ENCODE measurements at places on chromosomes 13 and 19.
A peak's percentile ranks its signal among the peaks of the same experiment; 100 is the strongest.

- DNase-seq = no peak
Measured at GRCh38 chr13:80668452-80668851, 327.5 kb upstream of the SPRY2 start.

DNA sequence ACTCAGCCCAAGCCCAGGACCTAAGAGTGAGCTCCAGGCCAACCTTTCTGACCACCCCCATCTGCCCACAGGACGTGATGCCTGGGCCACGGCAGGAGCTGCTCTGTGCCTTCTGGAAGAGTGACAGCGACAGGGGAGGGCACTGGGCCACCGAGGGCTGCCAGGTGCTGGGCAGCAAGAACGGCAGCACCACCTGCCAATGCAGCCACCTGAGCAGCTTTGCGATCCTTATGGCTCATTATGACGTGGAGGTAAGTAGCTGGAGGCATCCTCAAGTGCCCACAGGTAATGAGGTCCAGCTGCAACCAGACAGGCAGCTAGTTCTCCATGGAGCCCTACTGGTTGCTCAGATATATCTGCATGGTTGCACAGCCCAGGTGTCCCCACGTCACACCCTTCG lies 14.8 kb downstream of the DDX39A start:
- peak; percentile 41 for DNase-seq

GRCh38 chr13:45393941-45394570 lies 24.1 kb downstream of the SLC25A30 start:
- DNase-seq = no peak

- DNase-seq = no peak
Measured at GRCh38 chr13:29849071-29849631, 1.3 kb downstream of the UBL3 start.

- DNase-seq = no peak
Measured at GRCh38 chr19:35073941-35074340, 32.4 kb downstream of the HPN start.

- DNase-seq = no peak
Measured at GRCh38 chr19:9058905-9059667, 27.8 kb upstream of the OR1M1 start.

GRCh38 chr19:4391701-4392483 lies 8.5 kb downstream of the SH3GL1 start:
- no peak for DNase-seq

- no peak for DNase-seq
Measured at GRCh38 chr19:5951338-5951861, 26.5 kb downstream of the RANBP3 start.

DNA sequence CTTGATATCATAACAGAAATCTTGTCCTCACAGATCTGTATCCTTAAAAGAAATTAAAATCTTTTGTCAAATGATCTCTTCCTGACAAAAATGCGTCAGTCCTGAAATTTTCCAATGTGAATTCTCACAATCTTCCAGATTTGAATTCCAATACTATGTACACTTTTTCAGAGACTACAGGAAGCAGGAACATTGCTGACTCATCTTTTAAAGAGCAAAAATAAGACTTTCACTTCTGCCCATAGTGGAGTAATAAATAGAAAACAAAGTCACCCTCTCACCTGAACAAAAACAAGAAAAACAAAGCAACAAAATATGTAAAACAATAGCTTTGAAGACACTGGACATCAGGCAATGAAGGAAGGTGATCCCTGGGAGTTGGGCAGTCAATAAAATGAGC lies 167.0 kb upstream of the IPO5 start:
- DNase-seq = no peak

DNA sequence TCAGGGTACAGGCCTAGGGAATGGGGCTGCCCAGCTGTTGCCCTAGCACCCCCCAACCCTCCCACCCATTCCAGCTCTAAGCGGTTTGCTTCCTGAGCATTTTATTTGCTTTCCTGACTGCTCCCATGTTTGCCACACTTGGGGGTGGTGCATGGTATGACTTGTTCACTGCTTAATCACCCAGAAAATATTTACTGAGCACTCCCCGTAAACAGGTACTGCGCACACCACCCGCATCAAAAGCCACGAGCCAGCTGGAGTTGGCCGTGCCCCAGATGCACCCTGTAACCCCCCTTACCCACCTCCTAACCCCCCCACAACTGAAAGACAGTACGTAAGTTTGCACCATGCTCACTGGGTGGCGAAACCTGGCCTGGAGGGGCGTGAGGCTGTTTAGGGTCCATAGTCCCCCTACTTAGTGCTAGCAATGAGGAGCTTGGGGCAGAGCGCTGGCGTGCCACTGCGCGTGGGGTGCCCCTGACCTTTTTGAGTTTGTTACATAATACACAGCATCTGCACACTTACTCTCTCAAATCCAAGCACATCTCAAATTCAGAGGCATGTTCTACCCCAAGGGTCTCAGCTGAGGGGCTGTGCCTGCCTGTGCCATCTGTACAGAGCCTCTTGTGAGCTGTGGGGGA lies 29.8 kb downstream of the DPF1 start:
- no peak for DNase-seq

- DNase-seq = no peak
Measured at GRCh38 chr19:57437931-57438330, 2.8 kb downstream of the ZNF749 start.

GRCh38 chr13:30493658-30494381 lies 28.1 kb upstream of the HMGB1 start:
- DNase-seq = no peak

DNA sequence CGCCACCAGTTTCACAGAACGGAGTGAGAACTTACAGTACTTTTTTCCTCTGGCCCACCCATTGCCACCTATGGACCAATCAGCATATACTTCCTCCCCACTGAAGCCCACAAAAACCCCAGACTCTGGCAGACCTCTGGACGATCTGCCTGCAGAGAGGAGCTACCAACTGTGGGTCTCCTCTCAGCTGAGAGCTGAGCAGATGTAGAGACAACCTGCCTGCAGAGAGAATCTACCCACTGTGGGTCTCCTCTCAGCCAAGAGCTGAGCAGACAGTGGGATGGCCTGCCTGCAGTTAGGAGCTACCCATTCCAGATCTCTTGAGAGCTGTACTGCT lies 69.7 kb downstream of the PIBF1 start:
- no peak for DNase-seq

- DNase-seq = no peak
Measured at GRCh38 chr13:60590800-60591747, 194.1 kb downstream of the TDRD3 start.

- no peak for DNase-seq
Measured at GRCh38 chr13:110344320-110344719, 37.2 kb downstream of the COL4A2 start.

- DNase-seq = no peak
Measured at GRCh38 chr13:25281193-25281934, 5.9 kb downstream of the MTMR6 start.

DNA sequence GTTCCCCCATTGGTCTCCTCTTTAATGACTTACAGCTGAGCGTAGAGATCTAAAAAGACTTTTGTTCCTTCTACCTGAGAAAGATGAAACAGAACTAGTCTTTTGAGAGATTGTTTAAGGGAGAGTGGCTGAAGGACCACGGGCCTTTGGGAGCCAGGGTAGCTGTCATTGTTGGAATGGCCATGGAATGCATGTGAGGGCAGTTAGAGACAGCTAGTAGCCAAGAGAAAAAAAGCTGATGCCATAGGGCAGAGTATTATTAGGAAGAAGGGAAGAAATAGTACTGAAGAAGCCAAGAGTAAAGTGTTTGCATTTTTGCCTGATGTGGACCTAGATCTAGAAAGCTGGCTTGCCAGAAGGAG lies 5.6 kb downstream of the ZNF507 start:
- no peak for DNase-seq

GRCh38 chr19:45075301-45076028 lies 813 bp downstream of the ZNF296 start:
- DNase-seq = no peak

DNA sequence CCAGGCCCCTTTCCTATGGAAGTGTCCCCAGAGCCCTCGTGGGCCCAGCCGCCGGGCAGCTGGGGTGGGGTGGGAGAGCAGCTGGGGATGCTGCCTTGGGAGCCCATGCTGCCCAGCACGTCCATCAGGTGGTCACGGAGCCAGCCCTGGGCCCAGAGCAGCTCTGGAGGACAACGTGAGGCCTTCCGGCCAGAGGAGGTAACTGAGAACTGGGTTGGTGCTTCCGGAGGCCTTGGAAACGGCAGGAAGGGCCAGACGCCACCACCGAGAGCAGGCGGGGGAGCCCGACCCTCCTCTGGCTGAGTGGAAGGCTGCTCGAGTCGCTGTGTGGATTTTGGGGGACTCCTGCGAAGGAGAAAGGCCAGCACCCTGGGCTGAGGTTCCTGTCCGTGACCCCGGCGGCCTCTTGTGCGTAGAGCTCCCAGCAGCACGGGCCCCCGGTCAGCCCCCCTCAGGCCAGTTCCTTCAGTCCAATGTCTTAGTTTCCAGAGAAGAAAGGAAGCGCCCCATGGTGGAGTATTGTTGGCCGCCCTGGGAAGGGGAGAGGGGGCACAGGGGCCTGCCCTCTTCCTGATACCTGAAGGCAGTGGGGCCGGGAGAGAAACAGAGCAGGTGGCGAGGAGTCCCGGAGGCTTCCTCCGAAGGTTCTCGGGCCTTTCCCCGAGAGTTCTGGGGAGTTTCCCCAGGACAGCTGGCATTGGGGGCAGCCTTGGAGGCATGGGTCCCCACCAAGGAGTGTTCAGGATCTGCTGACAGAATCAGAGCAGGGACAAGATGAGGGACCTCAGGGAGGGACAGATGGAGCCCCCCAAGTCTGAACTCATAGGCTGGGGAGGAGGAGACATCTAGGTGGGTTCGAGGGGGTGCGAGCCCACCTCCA lies 68.8 kb downstream of the MLLT1 start:
- no peak for DNase-seq

DNA sequence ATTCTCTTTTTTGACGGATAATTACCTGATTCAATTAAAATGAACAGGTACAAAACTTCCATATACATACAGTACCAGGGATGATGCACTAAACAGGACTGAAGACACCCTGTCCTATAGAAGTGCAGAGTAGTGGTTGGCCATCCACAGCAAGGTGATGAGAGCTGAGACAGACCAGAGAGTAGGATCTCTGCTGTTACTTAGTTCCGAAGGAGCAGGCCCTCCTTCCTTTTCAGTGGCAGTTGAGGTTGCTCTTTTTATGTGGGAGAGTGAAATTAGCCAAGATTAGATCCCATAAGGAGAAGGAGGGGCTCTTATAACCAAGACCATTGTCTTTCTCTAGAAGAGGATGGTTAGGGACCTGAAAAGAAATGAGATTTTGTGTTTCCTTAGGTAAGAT lies 4.0 kb downstream of the PDS5B start:
- no peak for DNase-seq

- DNase-seq = no peak
Measured at GRCh38 chr19:57282011-57282643, 1.8 kb downstream of the ZNF460 start.

DNA sequence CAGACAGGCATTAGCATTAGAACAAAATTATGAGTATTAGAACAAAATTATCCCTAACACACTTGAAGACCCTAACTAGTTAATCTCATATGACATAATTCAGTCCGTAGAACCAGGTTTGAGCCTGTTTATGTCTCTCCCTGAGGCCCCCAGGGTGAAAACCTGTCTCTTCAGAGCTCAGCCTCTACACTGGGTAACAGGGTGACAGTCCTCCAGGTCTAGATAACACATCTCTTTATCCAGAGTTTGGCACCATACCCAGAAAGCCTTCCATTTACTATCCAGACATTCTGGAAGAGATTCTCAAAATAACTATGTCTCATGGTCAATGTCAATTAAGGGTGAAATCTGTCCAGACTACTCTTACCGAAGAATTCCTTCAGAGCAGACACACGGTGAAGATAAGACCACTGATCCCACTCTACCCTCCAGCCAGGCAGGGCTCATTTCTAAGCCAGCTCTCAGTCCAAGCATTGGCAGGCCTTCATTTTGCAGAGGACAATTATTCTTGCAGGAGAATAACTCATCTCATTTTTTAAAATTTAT lies 1195.3 kb downstream of the EFNB2 start:
- no peak for DNase-seq

DNA sequence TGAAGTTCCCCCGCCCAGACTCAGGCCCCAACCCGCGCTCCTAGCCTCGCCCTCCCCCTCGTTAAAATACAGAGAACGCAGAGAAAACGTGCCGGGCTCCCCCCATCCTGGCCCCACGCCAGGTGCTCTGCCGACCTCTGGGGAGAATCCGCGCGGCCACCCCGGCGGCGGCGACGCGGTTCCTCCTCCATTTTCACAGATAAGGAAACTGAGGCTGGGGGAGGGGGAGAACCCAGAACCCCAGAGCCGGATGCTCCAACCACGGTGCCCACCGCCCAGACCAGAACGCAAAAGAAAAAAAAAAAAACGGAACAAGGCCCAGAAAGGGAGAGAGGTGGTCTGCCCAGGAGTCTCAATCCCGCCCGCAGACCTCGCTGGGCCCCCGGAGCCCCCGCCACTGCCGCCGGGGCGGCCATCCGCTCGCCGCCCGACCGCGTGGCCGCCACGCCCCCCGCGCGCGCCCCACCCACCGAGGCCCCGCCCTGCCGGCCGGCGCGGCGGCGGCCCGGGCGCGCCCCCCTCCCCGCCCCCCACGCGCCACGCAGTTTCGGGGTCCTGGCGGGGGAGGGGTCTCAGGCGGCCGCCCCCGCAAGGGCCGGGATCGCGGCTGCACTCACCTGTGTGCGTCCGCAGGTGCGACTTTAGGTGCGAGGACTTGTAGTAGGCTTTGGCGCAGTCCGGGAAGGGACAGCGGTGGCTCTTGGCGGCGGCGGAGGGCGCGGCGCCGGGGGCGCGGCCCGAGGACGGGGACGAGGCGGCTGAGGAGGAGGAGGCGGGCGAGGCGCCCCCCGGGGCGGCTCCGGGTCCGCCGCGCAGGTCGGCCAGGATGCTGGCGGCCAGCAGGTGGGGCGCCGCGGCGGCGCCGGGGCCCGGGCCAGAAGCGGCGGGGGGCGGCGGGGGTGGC lies 703 bp downstream of the KLF16 start:
- no peak for DNase-seq
